ENCODE measurements at places on chromosomes 16 and 17. TPM values are rescaled to one million over a fixed set of nuclear protein-coding genes. Genes with fewer than 3 reads are reported as not detected.

The CDH1 gene
- total RNA-seq = not detected

The IL4R gene
- total RNA-seq = 8.2 TPM

The HEATR9 gene
- total RNA-seq = not detected

The TBX2 gene
- total RNA-seq = 13.1 TPM

The SEPTIN12 gene
- not detected for total RNA-seq

The PHOSPHO1 gene
- total RNA-seq = 0.22 TPM

The OR3A2 gene
- 0.11 TPM for total RNA-seq

The RTN4RL1 gene
- total RNA-seq = 3.4 TPM

The SKAP1 gene
- 0.70 TPM for total RNA-seq

The NT5M gene
- 8.5 TPM for total RNA-seq

The PYDC1 gene
- total RNA-seq = not detected

The PRAC2 gene
- not detected for total RNA-seq

The WFIKKN1 gene
- total RNA-seq = 0.13 TPM

The CD300E gene
- 0.38 TPM for total RNA-seq

The C1QTNF1 gene
- total RNA-seq = 143 TPM

The TBC1D3C gene
- not detected for total RNA-seq

The B4GALNT2 gene
- total RNA-seq = not detected

The CDK5R1 gene
- total RNA-seq = 1.4 TPM

The MFAP4 gene
- total RNA-seq = 42.9 TPM

The IRX6 gene
- 1.4 TPM for total RNA-seq

The CLEC19A gene
- total RNA-seq = not detected

The IL34 gene
- 1.6 TPM for total RNA-seq

The CACNG5 gene
- not detected for total RNA-seq

The GUCY2D gene
- total RNA-seq = not detected

The FOXC2 gene
- 1.4 TPM for total RNA-seq

The FBXW10B gene
- 0.48 TPM for total RNA-seq

The TNFRSF13B gene
- total RNA-seq = not detected

The C17orf58 gene
- 7.9 TPM for total RNA-seq

The SLC5A11 gene
- total RNA-seq = not detected

The KRTAP9-4 gene
- not detected for total RNA-seq

The ZNF174 gene
- 11.3 TPM for total RNA-seq

The SDK2 gene
- total RNA-seq = 1.0 TPM

The DHRS7C gene
- total RNA-seq = 71.6 TPM

The CD300LB gene
- total RNA-seq = 0.16 TPM

The KRTAP2-1 gene
- not detected for total RNA-seq

The MT1G gene
- 1.3 TPM for total RNA-seq

The KRT25 gene
- total RNA-seq = not detected

The ABCA9 gene
- total RNA-seq = 31.7 TPM

The ACSM2A gene
- not detected for total RNA-seq

The COL1A1 gene
- total RNA-seq = 28.1 TPM

The CTRB1 gene
- not detected for total RNA-seq

The NPIPB12 gene
- total RNA-seq = 14.1 TPM

The FAM117A gene
- 9.5 TPM for total RNA-seq

The XYLT1 gene
- total RNA-seq = 1.7 TPM

The CA7 gene
- not detected for total RNA-seq

The SEPTIN1 gene
- total RNA-seq = 0.97 TPM

The GJD3 gene
- total RNA-seq = 1.3 TPM

The NPIPB2 gene
- total RNA-seq = 1.6 TPM

The CTNS gene
- 5.1 TPM for total RNA-seq

The PROCA1 gene
- total RNA-seq = 1.3 TPM

The TBC1D3 gene
- total RNA-seq = not detected

The ZG16 gene
- not detected for total RNA-seq

The UTS2R gene
- total RNA-seq = 0.81 TPM

The MMP25 gene
- 1.3 TPM for total RNA-seq

The CDRT15 gene
- not detected for total RNA-seq

The RDM1 gene
- not detected for total RNA-seq

The NOTUM gene
- 0.56 TPM for total RNA-seq

The RARA gene
- total RNA-seq = 15.8 TPM

The TIMP2 gene
- 114 TPM for total RNA-seq

Data from Right ventricle myocardium superior (tissue), 1 donor.